Effector CD4-positive, alpha-beta T cell (primary cell): ENCODE measurements at places on chromosomes 2 and 18.

GRCh38 chr2:95025406-95026319 is at the start of gene MAL:
TSS of gene MAL (plus strand) at chr2:95025708. CDS start at chr2:95025793, 85 bp downstream.
- peak; percentile 46 for DNase-seq

DNA sequence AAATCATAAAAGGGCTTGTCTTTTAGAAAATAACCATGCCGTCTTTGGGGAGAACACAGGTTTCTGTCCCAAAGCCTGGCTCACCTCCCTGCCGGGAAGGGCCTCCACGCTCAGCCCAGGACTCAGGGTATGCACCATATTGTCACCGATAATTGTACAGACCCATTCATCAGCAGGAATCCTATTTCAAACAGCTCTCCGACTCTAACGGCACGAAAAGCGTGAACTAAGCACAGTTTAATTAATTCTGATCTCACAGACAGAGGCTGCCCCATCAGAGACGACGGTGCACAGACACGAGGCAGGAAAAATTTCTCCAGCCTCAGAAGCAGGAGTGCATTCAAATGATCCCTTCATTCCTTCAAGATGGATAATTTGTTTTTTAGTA is 276.2 kb downstream of the MYCN start:
- DNase-seq: no peak

GRCh38 chr2:212990697-212991096 is 160.7 kb downstream of the IKZF2 start:
- DNase-seq: no peak

- DNase-seq: no peak
Measured at GRCh38 chr18:59343926-59344325, 15.1 kb downstream of the LMAN1 start.

DNA sequence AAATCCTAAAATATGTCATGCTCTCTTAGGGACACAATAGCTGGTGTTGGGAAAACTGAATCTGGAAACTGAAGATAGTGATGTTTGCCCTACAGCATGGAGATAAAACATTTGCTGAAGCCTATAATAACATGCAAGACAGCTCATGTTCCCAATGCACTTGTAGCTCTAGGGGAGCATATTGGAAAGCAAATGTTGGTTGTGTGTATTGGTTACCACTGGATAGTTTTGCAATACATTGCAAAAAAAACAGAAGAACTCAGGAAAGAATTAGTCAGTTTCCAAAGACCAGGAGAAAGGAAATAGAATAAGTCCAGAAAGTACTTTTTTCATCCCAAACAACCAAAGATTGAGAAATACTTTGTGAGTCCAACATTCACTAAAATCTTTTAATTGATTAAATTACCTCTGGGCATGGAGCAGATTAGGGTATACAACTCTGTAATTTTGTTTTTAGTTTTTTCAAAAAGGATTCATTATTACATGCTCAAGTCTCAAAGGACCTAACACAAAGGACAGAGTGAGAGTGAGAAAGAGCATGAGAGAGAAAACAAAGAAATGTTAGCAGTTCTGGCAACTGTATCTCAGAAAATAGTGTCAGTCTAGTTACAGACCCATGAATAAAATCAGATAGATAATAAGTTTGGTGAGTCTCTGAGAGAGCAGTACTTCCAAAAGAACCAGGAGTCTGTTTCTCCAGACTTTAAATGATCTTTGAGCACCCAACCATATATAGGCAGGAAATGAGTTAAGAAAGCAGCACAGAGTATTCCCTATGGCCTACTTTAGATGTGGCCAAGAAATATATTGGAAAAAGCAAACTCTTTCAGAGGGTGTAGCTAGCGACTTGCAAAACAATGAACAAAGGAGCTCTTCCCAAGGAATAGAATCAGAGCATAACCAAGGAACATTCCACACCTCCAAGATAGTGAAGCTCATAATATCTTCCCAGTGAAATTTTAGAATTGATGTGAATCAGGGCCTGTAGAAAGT is 36.6 kb upstream of the COL3A1 start:
- no peak for DNase-seq
